H7 (cell line): ENCODE measurements at places on chromosomes 4 and X. TPM values are rescaled to one million over a fixed set of nuclear protein-coding genes. Genes with fewer than 3 reads are reported as not detected.

DNA sequence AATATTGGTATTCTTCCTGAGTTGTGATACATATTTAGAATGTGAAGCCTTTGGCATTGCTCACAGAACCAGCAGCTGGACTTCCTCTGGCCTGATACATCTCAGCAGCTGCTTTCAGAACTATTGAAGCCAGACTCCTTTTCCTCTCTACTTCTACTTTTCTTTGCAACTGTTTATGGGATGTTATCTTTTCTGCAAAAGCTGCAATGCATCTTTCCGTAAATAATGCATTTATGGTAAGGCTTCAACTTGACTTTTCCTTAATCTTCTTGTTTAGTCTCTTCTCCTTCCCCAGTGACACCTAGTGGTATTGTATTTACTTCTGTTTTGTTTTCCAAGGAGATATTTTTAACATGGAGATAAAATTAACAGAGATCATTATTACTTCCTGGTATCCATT lies 1548.7 kb downstream of the PCDH7 start:
- DNase-seq, result no peak

DNA sequence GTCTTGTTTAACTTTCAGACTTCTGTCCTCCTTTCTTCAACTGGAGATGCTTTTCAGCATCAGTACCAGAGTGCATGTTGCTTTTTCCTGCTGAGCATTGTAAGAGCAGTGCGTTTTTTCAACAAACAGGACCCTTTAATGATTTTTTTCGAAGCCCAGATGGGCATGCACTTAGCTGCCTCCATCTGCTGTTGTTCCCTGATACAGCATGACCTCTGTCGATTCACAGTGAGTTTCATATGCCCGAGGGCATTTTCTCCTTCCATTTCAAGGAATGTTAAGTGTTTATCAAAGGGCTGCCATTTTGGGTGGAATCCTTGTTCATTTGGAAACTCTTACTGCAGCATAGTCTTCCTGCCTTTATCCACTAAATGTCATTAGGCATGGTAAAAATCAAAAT lies 428.6 kb downstream of the DTHD1 start:
- no peak for DNase-seq

DNA sequence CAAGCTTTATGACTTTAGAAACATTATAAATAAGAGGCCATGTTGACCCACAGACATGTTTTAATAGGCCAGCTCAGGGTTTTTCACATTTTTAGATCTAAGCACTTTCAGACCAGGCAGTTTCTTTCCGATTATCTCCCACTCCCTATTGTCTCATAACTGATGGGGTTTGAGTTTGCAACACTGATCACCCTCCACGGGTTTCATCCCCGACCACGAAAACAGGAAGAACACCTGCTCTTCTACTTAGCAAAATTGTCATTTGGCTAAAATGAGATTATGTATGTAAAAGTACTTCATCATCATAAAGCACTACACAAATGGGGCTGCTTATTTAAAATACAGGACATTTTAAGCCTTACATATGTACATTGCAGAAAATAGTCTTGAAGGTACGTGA lies 407.9 kb downstream of the HNRNPD start:
- no peak for DNase-seq

DNA sequence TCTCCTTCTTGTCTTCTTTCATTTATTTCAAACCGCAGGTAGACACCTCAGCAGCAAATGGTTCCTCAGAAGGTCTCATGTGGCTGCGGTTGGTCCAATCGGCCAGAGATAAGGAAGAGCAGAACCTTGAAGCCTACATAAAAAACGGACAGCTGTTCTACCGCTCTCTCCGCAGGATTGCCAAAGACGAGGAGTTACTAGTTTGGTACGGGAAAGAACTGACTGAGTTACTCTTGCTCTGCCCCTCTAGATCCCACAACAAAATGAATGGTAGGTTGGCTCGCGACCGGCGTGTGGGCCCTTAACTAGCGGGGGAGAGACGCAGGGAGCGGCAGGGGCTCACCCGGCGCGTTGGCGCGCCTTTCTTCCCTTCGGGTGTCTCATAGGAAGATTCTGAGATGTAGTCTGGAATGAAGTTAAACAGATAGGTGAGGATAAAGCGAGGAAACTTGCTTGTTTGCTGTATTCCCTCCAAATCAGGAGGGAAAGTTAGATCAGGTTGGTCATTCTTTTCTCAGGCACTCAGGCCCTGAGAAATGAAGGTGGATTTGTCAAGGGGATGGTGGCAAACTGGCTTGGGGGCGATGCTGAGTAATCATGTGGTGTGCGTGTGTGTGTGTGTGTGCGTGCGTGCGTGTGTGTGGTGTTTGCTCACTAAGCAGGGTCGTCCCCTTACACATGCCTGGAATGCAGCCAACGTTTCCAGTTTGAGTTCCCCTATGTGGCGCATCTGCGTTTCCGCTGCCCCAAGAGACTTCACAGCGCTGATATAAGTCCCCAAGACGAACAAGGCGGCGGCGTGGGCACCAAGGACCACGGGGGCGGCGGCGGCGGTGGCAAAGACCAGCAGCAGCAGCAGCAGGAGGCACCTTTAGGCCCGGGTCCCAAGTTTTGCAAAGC lies 4.2 kb downstream of the PRDM8 start:
- DNase-seq, result peak; percentile 60

DNA sequence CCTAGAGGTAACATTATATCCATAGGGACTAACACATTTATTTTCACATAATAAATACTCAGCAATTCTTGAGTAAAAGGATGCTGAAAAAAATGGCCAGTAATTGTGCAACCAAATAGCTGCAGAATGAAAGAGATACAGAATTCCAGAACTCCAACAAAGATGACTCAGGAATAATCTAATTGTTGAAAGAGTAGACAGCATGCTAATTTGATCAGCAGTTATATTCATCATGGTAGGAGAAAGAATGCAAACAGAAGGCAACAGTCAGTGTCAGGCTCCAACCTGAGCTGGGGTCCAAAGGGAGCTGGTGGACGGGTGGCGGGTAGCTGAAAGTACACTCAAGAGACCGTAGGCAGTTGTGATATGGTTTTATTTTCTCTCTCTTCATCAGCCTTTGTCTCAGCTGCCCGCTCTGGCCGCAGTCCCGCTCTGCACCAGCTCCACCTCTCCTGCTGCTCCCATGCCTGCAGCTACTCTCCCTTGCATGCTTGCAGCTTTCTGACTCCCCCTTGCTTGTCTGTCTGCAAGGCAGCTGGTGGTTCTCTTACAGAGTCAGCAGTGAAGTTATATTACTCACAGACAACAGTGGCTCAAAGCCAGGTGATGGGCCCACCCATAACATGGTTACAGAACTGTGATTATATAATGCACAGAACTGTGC lies 1150.1 kb downstream of the STIM2 start:
- DNase-seq, result no peak

- no peak for DNase-seq
Observed at GRCh38 chr4:153265306-153266047, 61.2 kb downstream of the TRIM2 start.

PAGE5 gene
- not detected in 2 replicates for total RNA-seq
